Foreskin keratinocyte (primary cell): ENCODE measurements at places on chromosomes 5 and 9.

DNA sequence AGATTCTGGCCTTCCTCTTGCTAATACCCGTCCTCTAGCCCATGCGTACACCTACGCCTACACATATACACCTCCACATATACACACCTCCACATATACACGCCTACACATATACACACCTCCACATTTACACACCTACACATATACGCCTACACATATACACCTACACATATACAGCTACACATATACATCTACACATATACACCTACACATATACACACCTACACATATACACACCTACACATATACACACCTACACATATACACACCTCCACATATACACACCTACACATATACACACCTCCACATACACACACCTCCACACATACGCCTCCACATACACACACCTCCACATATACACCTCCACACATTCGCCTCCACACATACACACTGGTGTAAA, 27.2 kb downstream of the AK3 start:
- no peak for DNase-seq

- peak; percentile 92 for DNase-seq
These were observed 8.2 kb upstream of the EPB41L4B start for GRCh38 chr9:109328978-109329637.

- no peak for DNase-seq
These were observed 6.2 kb downstream of the PDLIM4 start for GRCh38 chr5:132263548-132264261.

DNA sequence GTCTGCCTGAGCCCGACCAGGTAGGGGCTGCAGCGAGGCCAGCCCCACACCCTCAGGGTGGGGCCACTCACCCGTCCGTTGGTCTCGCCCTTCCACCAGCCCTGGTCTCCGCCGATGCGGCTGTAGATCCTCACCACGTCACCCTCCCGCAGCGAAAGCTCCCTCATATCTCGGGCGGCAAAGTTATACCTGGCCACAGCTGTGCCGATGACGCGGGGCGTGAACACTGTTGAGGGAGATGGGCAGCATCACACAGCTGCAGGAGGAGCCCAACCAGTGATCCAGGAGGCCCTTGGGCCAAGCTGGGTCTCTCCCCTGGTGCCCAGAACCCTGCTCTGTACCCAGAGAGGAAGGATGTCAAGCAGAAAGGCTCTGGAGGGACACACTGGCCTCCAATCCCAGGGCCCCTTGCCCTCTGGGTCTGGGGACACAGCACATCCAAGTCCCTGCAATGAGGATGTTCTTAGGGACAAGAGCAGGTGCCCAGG, 30.3 kb upstream of the SARDH start:
- no peak for DNase-seq

DNA sequence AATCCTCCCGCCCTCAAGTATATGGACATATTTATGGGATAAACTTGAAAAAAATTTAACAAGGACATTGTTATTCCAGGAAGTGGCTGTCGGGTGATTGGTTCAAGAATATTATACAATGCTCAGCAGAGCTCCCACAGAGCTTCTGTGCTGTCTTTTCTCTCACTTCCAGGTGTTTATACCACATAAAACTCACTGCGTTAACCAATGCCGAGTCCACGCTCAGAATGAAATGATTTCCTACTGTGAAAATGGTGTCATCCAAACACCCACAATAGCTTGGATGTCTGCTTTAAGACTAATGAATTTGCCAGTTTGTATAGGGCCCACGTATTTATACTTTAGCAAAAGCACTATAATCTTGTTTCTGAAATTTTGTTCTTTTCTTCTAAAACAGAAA, 368.2 kb downstream of the NDUFS4 start:
- DNase-seq: no peak

- DNase-seq: no peak
These were observed 130.0 kb downstream of the LHFPL2 start for GRCh38 chr5:78518365-78519197.

DNA sequence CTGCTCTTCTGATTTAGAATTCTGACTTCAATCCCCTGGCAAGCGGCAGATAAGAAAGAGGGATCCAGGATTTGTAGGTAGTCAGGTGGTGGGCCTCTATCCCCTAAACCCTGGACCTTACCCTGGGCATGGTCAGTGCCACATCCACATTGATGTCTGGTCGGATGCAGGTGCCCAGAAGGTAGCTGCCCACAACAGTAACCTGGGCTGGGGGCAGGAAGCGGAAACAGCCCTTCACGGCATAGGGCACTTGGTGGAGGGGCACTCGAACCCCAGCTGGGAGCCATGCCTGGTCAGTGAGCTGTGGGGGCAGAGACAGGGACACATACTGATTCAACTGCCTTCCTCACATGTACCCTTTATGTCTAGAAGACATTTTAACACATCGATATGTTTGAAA, 3.8 kb downstream of the NOL6 start:
- DNase-seq: no peak

GRCh38 chr9:36808251-36808650, 225.8 kb downstream of the PAX5 start:
- DNase-seq: no peak
